ENCODE measurements at places on chromosomes 7 and 10. TPM values are rescaled to one million over a fixed set of nuclear protein-coding genes. Genes with fewer than 3 reads are reported as not detected.

- DNase-seq: no peak
Observed at GRCh38 chr10:111122127-111122526, 45.3 kb downstream of the ADRA2A start.

GRCh38 chr7:54076616-54077015 lies 465.6 kb upstream of the VSTM2A start:
- no peak for DNase-seq

Gene SAMD9L
- total RNA-seq: 10.2 TPM

Gene GRM8
- total RNA-seq: not detected

- DNase-seq: no peak
Observed at GRCh38 chr10:132011024-132011423, 29.3 kb upstream of the BNIP3 start.

Gene ASB10
- total RNA-seq: not detected

Gene INMT
- 218 TPM for total RNA-seq

- no peak for DNase-seq
Observed at GRCh38 chr7:135246191-135246825, 12.7 kb downstream of the STRA8 start.

Gene IRF5
- total RNA-seq: 18.1 TPM

GRCh38 chr10:49749556-49750491 lies 12.3 kb downstream of the OGDHL start:
- no peak for DNase-seq

GRCh38 chr10:15719899-15720634 lies at the start of gene ITGA8:
Gene ITGA8 (minus strand): TSS chr10:15719922. CDS start chr10:15719771, 151 bp downstream.
- no peak for DNase-seq

DNA sequence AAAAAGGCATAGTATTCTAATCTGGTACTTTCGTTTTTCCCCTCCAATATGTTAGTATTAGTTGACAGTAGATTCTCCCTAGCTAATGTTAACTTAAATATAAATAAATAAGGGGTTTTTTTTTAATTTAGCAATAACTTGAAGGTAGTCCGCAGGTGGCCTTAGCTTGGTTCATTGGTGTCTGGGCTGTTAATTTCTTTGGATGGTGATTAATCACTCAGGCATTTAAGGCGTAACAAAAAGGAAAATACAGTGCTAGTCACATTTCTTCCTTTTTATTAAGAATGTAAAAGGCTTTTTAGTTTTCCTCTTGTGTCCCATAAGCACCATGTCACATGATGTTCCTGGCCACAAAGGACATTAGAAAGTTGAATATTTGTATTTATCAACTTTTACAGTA lies 161.0 kb upstream of the POT1 start:
- DNase-seq: no peak

DNA sequence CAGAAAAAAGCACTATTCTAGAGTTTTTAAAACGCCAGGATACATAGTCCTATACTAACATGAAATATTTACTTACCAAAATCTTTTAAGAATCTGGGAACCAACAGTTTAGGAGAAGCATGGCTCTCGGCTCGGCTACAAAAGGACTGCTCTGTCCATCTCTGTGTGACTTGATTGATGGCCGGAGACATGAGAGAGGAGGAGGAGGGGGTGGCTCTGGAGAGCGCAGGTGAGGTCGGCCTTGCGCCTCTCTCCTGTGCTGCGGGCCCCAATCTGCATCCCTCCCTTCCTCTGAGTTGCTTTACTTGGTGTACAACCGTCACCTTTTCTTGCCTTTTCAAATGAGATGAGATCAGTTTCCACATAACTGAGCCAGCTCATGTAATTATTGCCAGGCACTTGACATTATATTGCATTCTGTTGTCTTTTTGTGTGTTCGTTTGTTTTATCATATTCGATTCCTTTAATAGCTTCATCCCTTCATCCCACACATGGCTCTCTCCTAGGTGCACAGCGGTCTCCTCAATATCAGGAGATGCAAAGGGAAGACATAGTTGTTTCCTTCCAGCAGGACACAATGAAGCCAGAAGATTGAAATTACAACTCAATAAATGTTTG lies 87.8 kb upstream of the KLF6 start:
- DNase-seq: no peak

GRCh38 chr10:68666280-68666760 lies 54.7 kb upstream of the CCAR1 start:
- DNase-seq: no peak

DNA sequence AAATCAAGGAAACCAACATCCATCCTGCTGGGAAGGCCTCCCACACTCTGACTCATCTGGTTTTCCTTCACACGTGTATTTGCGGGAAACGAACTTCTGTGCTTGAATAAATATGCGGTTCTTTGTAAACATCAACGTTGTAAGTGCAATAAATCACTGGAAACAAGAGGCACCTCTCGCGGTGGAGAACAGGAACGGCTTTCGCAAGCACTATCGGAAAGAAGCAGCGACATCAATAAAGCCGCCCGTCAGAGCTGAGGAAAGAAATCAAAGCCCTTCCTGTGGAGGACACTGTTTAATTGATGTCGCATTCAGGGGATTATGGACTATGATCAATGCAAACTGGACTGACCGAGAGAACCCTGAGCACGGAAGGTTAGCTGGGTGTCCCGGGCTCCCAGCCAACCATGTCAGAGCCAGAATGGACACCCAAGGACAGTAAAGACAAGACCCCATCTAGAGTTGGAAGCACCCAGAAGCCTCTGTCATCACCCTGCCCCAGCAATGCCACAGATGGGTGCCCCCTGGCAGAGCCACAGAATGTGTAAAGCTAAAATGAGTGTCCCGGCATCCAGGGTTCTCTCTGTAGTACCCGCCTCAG lies 37.6 kb downstream of the OAT start:
- DNase-seq: no peak

DNA sequence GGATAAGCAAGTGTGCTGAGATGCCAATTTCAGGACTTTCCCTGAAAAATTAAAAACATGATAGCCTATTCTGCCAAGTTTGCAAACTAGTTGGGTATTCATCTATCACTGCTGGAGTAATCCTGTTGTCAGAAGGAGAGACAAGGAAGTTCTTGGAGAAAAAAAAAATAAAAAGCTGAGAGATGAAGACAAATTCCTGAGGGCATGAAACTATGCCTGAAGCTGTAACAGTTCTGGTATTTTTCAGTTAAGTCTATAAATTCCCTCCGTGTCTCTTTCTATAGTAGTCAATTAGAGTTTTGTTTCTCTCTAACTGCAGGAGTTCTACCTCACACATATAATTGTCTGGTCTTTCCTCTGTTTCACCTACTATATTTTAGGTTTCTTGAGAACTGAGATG lies 95.7 kb downstream of the DGKB start:
- DNase-seq: no peak

- DNase-seq: no peak
Observed at GRCh38 chr7:126501617-126502016, 751.1 kb downstream of the GRM8 start.
